ENCODE measurements at places on chromosomes 1 and 21.

DNA sequence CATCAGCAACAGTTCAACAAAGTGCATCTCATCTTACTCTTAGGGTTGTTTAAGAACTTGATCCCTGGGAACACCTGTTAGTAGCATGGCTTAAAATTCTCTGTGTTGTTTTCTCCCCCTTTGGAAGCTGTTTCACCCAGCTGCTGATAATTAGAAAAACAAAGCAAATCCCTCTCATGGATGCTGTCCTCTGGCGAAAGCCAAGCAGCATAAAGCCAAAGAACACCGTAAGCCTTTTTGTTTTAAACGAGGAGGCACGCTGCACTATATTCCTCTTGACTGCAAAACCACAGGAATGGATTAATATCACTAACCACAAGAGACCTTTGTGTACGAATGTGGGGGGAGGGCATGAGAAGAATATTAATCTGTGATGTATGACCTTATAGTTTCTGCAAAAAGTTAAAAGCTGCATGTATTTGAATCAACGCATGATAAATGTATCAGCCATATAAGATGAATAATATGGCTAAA, 923.2 kb downstream of the LTN1 start:
- DNase-seq: no peak

DNA sequence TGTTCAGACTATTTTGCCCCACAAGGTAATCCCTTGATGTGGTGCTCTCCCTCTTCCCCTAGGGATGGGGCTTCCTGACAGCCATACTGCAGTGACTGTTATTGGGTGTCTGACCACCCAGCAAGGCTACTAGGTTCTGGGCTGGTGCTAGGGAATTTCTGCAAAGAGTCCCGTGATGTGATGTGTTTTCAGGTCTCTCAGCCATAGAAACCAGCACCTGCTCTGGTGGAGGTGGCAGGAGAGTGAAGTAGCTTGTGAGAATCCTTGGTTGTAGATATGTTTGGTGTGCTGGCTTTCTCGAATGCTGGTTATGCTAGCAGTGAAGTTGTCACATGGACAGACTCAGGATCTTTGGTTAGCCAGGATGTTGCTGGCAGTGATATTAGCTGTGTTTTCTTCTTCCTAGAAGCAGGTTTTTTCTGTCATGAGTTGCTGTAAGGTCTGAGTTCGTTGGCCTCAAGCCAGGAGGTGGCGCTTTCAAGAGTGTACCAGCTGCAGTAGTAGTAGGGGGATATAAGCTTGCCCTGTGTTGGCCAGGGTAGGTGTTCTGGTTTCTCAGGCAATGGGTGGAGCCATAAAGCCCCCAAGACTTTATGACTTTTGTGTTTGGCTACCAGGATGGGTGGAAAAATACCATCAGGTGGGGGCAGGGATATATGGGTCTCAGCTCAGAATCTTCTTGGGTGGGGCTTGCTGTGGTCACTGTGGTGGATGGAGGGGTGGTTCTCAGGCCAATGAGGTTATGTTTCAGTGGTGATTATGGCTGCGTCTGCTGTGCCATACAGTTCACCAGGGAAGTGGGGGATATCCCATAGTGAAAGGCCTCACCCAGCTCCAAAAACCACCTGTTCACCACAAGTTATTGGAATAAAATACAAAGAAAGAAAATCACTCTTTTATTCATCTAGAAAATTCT, 1112.3 kb downstream of the KCNT2 start:
- DNase-seq: no peak

GRCh38 chr1:9844106-9844505, 20.3 kb upstream of the CLSTN1 start:
- DNase-seq: no peak

DNA sequence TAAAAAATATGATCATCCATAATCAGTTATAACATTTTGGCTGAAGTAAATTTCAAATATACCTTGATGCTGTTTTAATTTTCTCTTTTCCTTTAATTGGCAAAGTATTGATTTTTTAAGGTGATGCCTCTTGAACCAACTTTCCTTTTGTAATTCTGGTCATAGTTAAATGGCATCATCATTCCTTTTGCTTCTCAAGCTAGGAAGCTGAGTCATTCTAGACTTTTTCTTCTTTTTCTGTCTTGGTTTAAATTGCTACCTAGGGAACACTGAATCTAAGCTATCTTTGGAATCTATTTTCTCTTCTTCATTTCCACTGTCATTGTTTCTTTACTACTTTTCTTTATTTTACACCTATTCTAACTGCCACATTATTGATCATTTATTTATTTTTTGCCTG, 162.7 kb downstream of the HMCN1 start:
- no peak for DNase-seq

- DNase-seq: no peak
Measured at GRCh38 chr1:5686195-5686594, 306.0 kb downstream of the NPHP4 start.

- DNase-seq: no peak
Measured at GRCh38 chr1:147497826-147498225, 43.5 kb upstream of the BCL9 start.

DNA sequence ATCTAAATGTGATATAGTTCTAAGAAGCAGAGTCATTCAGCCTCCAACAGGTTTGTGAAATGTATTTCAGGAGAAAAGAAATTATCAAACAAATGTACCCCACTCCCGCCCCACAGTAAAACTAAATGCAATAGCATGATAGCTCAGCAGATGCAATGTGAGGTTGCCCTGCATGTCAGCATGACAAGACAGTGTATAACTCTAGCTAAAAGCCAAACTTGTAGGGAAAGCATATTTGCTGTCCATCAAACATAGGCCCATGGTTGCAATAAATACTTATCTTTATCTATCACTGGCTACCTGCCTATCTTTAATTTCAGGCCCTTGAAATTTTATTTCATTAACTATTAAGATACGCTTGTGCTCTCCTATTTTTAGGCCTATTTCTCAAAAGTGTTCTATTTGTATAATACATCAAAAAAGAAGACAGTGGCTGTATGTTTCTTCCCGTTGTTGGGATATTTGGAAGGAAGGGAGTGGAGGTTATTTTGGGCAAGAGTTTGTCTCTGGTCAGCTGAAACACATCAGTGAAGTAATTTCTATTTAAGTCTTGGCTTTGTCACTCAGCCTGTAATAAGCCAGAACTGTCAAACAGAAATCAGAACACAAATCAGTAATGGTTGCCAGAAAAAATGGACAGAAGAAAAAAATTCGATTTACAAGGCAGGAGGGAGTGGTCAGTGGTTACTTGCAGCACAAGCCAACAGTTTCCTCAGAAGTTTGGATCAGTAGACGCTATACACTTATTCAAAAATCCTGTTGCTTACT, 307.4 kb upstream of the ADGRL2 start:
- DNase-seq: no peak

- DNase-seq: no peak
Measured at GRCh38 chr1:10074852-10075730, 42.3 kb downstream of the UBE4B start.

DNA sequence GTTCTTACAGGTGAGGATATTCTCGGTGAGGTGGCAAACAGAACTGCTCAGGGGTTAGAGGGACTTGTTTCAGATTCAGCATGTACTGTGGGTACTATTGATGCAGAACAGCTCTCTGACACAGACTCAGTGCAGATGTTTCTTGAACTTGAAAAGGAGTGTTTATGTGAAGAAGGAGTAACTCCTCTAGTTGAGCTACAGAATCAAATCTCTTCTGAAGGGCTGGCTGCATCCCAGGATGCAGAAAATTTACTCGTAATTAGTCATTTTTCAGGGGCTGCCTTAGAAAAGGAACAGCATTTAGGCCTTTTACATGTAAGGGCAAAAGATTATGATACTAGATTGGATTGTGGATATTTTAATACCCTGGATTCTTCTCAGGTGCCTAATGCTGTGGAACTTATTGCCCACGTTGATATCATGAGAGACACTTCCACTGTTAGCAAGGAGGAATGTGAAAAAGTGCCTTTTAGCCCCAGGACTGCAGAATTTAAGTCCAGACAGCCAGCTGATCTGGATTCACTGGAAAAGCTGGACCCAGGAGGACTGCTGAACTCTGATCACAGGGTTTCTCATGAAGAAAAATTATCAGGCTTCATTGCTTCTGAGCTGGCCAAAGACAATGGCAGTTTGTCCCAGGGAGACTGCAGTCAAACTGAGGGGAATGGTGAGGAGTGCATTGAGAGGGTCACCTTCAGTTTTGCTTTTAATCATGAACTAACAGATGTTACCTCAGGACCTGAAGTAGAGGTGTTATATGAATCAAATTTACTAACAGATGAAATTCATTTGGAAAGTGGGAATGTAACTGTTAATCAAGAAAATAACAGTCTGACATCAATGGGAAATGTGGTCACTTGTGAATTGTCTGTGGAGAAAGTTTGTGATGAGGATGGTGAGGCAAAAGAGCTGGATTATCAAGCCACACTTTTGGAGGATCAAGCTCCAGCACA, 79.6 kb upstream of the BMP8A start:
- no peak for DNase-seq

- DNase-seq: no peak
Measured at GRCh38 chr1:98260839-98261238, 340.0 kb upstream of the DPYD start.

- no peak for DNase-seq
Measured at GRCh38 chr1:223873044-223873443, 27.3 kb upstream of the TP53BP2 start.

- DNase-seq: no peak
Measured at GRCh38 chr1:200973937-200974657, 49.4 kb downstream of the KIF21B start.

GRCh38 chr1:161098210-161099068, at the start of gene KLHDC9:
Gene KLHDC9, plus strand, starts transcription at chr1:161098361. Its CDS starts 175 bp downstream, at chr1:161098536.
- peak; percentile 82 for DNase-seq

GRCh38 chr1:197140121-197140520, 6.3 kb downstream of the ASPM start:
- no peak for DNase-seq

DNA sequence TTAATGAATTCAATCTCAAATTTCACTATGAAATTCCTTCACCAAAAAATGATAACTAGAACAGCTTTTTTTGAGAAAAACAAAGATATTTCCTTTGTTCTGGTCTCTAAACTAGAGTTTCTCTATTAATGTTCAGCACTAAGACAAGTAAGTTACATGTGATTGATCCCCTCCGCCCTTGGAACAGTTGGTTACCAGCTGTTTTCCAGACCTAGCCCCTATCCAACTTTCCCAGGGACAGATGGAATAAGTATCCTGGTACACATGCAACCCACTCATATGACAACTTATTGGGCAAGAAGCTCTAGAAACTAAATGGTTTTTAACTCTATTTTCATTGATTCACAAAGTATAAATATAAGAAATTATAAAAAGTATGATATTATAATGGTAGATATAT, 140.4 kb downstream of the COP1 start:
- DNase-seq: no peak

GRCh38 chr1:192575499-192576189, at the start of gene RGS1:
Gene RGS1, plus strand, starts transcription at chr1:192575773. Its CDS starts 20 bp downstream, at chr1:192575793.
- DNase-seq: peak; percentile 56

- no peak for DNase-seq
Measured at GRCh38 chr1:31101147-31101502, 35.6 kb upstream of the PUM1 start.

DNA sequence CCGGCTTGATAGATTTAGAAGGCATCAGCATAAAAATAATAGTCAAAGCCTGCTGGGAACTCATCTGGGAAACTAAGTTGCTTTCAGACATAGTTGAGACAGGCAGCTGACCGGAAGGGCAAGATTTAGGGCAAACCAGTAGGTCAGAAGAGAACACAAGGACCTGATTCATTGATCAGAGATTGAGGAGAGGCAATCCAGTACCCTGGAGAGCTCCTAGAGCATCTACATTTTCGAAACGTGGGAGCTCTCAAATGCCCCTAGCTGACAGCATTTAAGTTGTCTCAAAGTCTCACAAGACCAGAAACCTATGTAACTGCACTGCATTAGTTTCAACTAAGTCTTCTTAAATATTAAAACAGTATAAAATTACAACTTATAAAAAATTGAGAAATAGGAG, 22.9 kb upstream of the MTF2 start:
- DNase-seq: no peak

GRCh38 chr1:85502625-85503083, 37.7 kb upstream of the DDAH1 start:
- no peak for DNase-seq

DNA sequence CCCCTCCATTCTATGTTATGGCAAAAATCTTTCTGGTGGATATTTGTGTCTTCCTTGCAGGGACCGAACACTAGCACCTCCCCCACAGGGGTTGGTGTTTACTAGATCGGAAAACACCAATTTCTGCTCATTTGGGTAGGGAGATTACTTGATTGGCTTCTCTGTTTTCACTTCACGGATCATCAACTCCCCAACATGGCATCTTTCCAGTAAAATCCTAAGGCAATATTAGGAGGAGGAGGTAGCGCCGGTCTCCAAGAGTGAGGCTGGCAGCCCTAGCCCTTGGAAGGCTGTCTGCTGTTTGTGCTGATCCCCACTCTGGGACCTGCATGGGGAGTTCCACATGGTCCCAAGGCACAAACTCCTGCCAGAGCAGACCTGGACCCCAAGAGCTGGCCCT, 12.2 kb downstream of the VASH2 start:
- no peak for DNase-seq

DNA sequence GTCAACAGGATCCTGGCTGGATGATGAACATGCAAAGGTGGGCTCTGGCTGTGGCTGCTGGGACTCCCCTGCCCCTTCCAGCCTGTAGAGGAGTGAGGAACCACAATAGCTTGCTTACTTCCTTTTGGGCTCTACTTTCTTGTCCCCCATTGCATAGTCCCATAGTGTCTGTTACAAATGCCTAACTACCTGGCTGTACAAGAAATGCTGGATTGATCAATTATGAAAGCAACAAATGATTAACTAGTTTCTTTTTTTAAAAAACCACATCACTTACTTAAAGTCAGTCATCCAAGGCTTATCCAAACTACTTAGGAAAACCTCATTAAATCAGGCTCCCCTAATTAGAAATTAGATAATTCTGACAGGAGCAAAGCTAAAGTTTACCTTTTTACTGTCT, 514.1 kb upstream of the PKN2 start:
- DNase-seq: no peak

GRCh38 chr1:94055459-94056122, 65.4 kb downstream of the ABCA4 start:
- DNase-seq: no peak

DNA sequence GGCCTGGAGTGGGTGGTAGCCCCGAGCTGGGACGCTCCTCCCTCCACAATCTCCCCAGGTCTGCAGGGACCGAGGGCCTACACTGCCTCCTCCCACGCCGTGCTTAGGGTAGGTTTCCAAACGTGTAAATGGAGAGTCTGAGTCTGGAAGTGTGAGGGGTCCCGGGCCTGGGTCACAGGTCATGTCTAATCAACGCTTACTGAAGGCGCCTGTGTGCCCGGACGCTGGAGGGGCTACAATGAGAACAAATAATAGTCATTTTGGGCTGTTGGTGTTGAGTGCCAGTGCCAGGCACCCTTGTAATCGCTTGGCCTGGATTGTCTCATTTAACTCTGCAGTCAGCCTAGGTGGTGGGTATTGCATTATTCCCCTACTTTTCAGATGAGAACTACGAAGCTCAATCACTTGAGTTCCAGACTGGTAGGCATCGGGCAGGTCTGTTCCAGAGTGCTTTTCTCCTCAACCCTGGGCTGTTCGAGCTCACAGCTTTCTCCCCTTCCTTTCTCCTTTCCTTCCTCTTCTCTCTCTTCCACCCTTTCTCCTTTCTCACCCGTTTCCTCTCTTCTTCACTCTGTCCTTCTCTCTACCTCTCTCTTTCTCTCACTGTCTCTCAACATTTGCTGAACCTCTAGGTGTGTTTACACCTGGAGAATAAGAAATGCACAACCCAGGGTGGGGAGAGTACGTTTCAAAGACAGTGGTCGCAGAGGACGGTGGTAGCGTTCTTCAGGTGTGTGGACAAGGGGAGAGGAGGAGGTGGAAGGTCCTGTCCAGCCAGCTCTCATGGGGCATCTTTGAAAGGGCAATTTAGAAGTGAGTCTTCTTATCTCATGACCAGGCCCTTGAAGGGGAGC, 883 bp downstream of the SLC66A1 start:
- DNase-seq: no peak

Data from stimulated activated naive CD8-positive, alpha-beta T cell treated with anti-CD3 and anti-CD28 coated beads, Interleukin-15, amount 100 ng/mL, for 72 hours (primary cell).